ENCODE measurements at places on chromosomes 12 and 14. TPM values are rescaled to one million over a fixed set of nuclear protein-coding genes. Genes with fewer than 3 reads are reported as not detected.

DNA sequence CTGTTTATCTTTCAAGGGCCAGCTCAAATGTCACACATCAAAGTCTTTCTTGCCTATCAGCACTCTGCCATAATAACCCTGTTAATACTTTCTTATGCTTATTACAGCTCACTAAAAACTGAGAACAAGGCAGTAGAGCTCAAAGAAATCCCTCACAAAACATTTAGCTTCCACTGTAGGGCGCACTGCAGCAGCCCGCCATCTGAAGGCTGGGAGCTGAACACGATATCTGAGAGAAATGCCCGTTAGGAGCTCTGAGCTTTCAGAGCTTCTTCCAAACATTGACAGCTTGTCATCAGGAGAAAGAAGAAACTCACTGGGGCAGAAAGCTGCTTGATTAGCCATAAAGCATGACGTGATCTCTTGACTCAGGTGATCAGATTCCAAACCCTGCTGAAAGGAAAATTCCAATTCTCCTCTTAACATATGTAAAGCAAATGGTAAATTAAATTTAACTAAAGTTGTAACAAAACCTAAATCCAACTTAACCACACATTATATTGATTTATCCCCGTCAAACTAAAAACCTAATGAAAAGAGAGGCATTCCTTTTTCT, 175.7 kb downstream of the C12orf50 start:
- no peak for DNase-seq

DNA sequence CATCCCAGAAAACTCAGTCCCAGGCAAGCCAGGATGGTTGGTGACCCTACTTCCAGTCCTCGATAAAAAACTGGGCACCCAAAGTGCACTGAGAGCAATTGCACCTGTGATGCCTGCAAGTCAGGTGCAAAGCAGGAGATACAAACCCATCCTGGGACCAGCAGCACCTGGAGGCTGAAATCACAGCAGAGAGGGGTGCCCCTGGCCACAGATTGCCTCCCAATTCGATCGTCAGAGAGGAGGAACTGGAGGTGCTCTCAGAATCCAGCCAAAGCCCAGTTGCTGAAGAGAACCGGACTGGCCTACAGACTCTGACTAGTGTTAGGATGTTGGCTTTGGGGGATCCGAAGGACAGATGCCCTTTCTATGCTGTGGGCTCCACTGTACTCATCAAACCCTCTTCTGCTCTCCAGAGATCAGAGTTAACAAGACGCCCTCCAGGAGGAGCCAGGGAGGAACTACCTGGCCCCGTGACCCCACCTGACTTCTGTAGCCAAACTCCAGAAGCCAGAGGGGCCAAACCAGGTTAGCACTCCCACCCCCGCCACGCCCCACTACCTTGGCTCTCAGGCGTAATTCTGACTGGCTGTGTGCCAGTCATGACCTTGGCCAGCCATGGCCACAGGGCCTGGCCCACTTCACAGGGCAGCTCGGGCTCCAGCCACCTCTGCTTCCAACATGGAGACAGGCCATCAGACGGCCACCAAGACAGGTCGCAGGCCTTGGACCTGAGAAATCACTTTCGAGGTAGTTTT, 284.5 kb upstream of the RTL1 start:
- DNase-seq, result peak; percentile 12

GRCh38 chr12:84874125-84874824, 38.3 kb downstream of the SLC6A15 start:
- no peak for DNase-seq

DNA sequence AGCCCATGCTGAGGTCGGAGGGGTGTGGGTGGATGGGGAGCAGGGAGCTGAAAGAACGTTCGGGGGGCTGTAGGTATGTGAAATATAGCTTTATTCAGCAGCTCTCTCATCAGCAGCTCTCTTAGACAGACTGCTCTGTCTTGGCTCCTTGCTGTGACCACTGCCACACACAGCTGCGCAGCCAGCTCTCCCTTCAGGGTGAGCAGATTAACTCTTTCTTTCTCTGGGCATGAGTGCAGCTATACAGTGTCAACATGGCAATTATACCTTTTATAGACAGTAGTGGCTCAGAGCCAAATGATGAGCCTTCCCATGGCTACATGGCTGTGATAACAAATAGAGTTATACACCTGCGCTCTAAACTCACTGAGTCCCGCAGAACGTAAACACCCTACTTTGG, 137.7 kb upstream of the NEDD1 start:
- DNase-seq, result no peak

DNA sequence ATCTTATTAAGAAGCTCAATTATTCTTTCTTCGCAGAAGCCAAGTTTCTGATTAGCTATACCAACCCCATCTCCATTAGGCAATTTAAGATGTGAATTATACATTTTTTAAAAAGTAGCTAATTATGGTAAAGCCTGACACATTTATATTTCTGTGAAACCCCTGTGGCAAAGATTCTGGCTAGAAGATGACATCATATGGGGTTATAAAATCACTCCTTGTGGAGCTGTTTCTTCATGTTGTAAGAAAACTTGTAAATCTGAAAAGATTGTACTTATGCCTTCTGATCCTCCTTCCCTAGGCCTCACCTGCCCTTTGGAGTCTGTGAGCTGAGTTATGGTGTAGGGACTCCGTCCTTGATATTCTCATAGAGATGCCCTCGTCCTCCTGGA, 78.1 kb downstream of the CHST11 start:
- DNase-seq, result no peak

DNA sequence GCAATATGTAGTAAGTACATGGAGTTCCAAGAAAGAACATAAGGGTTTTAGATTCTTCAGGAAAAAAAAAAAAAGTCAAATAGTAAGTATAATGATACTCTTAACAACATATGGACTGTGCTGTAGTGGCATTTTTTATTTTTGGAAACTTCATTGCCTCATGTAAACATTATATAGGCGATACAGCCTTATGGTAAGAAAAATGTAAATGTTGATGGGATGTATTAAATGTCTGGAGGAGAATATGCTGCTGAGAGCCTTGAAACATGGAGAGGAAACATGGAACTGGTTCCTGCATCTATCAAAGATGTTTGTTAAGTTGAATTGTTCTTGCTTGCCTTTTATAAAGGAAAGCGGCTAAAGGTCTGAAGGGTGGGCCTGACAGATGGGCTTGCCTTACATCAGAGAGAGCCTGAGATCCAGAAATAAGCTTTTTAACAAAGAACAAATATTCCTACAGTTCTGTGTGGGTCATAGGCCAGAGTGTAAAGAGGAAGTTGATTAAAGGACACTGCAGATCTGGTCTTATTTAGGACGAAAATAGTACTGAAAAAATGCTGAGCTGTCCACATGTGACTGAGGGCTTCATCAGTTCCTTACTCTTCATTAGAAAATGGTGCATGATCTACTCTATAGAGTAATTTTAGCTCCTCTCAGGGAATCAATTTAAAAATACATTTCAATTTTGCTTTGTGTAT, 448.1 kb upstream of the DCN start:
- DNase-seq, result no peak

- DNase-seq, result no peak
Observed at GRCh38 chr12:4567073-4567881, 5.3 kb downstream of the DYRK4 start.

DNA sequence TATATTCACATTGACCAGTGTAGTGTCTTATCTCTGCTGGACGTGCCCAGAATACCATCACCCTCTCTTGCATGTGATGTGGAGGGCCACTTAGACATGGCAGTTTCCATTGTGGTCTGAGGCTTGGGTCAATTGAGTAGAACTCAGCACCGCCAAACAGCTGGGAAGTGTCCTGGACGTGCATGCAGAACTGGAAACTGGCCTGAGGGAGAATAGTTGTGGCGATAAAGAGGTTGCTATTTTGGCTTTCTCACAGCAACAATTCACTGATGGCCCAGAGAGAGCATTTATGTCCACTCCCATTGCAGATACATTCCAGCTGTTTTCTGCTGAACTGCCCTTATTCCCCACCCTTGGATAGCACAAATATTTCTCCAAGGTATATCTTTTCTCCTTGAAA, 210.1 kb upstream of the DAAM1 start:
- DNase-seq, result no peak

DNA sequence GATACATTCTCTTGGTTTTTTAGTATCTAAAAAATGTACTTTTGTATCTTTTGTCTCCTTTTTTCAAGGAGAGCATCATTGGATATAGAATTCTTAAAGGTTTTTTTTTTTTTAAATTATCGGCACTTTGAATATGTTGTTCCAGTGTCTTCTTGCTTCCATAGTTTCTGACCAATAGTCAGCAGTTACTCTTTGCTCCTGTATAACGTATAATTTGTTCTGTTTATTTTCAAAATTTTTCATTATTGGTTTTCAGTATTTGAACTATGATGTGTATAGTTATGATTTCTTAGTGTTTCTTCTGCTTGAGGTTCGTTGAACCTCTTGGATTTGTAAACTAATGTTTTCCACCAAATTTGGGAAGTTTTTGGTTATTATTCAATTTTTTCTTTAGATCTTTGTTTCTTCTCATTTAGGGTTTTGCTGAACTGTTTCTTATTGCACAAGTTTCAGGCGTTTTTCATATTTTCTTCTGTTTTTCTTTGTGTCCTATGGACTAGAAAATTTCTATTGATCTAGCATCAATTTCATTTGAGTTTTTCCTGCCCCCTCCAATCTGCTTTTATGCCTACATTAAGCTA, 93.9 kb downstream of the PLBD1 start:
- no peak for DNase-seq

DNA sequence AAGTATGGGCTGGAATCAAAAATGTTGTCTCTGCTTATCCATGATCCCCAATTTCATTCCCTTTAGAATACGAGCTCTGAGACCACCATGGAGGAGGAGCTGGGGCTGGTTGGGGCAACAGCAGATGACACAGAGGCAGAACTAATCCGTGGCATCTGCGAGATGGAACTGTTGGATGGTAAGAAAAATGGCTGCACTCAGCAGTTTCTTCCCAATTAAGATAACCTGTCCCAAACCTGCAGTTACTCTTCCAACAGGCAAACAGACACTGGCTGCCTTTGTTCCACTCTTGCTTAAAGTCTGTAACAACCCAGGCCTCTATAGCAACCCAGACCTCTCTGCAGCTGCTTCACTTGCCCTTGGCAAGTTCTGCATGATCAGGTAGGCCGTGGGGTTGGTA, 6.6 kb upstream of the GAPDH start:
- DNase-seq, result no peak

DNA sequence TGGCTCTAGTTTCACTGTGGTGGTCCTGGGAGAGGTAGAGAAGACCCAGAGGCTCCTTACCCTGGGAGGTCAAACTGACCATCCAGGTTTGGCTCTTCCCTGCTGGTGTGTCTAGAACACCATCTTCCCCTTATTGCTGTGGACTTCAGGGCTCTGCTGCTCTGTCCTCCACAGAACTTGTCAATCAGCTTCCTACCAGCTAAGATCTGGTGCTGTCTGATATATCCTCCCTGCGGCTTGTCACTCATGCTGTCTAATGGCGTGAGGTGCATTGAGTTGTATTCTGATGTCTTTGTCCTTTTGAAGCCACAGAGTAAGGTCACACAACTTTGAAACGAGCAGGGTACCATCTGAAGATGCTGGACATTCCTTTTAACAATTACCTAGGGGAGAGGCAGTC, 7.2 kb upstream of the C1RL start:
- DNase-seq, result no peak

GRCh38 chr12:112169966-112170365, 44.6 kb downstream of the TRAFD1 start:
- DNase-seq, result no peak

DNA sequence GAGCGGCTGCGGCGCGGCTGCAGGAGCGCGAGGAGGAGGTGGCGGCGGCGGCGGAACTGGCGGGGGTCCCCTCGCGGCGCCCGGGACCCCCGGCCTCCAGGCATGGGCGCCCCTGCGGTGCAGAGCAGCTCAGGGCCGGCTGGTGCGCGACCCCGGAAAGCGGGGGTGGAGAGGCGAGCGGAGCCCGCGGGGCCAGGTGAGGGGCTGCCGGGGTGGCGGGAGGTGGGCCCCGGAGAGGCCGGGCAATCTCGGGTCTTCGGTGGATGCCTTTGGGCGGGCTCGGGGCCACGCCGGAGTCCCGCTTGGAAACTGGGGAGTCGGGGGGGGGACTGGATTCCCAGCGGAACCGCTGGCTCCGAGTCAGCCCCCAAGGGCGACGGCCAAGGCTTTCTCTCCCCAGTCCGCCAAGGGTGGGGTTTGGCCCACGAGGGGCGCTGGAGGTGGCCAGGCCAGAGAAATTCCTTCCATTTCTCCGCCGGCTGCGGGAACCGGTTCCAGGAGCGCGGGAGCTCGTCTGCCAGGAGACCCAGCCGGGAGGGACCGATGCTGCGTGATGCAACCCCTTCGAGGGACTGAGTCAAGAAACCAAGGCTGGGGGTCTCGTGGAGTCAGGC, 13.9 kb upstream of the NR4A1 start:
- no peak for DNase-seq

DNA sequence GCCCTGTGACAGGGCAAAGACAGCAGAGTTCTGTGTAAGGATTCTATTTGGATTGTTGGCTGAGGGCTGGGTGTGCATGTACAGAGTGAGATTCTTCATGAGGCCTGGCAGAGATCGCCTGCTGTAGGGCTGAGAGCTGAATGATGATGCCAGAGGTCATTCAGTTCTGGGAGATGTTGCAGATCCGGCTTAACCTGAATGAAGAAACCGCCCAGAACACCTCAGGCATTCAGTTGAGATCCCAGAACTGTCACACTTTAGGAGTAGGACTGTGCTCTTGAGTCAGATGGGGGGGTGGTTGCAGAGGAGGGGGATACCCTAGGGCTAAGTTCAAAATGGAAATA, 5.8 kb upstream of the EVL start:
- DNase-seq, result no peak

DNA sequence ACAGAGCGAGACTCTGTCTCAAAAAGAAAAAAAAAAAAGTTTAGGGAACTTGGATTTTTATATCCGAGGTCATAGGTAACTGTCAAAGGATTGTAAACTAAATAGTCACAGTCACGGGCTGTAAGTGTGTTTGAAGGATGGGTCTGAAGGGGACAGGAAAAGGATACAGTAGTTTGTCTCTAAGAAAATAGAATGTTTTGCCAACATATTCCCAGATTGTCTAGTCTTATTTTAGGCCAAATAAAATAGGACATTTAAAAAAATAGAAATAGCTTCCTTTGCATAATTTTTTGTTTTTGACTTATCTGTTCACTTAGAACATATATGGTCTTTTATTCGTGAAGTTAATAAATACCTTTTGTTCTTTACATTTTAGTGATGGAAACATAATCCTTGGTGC, 24.2 kb upstream of the REP15 start:
- DNase-seq, result no peak

- DNase-seq, result no peak
Observed at GRCh38 chr12:76264611-76265012, 83.6 kb downstream of the BBS10 start.

MIS18BP1 gene
- 70.8 TPM for total RNA-seq

TRIM9 gene
- 0.56 TPM for total RNA-seq

DLST gene
- 106 TPM for total RNA-seq

LYZ gene
- 0.21 TPM for total RNA-seq

MIP gene
- total RNA-seq, result not detected

HELB gene
- 19.1 TPM for total RNA-seq

LDHB gene
- total RNA-seq, result 1,215 TPM

TSHR gene
- total RNA-seq, result not detected

SLC2A3 gene
- 193 TPM for total RNA-seq

RASSF9 gene
- total RNA-seq, result not detected

All from activated CD8-positive, alpha-beta memory T cell treated with anti-CD3 and anti-CD28 coated beads, Interleukin-2, amount 10 ng/mL, durations not matched to agents 7 days and 5 days (primary cell).